ENCODE measurements at places on chromosomes 6 and 20.

DNA sequence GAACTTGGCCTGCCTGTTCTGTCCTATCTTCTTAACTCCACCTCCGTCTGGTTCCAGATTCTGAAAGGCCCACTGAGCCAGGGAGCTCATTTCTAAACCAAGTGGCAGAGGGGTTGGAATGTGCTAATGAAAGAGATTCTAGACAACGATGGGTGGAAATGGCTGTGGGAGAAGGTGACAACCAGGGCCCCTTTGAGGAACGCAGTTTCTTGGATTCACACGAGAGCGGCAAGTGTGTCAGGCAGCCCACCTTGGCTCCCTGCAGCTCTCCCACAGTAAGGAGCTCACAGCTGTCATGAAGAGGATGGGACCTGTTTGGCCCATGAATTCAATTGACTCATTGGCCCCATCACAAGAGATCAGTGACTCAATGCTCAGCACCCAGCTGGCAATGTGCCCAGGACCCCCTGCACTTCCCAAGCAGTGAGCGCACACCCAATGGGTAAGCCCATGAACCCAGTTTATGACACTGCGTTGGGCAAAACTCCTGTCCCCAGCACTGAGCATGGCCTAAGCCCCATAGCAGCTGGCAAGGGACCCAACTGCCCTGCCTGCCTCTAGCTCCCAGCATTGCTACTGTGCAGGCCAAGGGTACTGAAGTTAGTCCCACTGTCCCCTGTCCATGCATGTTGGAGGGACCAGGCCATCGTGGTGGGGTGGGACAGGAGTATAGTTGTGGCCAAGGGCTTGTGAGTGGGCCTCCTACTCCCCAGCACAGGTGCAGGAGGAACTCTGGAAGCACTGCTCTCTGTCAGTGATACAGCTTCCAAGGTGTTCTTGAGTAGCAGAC lies 16.4 kb downstream of the MRPS18A start:
- DNase-seq, result no peak

DNA sequence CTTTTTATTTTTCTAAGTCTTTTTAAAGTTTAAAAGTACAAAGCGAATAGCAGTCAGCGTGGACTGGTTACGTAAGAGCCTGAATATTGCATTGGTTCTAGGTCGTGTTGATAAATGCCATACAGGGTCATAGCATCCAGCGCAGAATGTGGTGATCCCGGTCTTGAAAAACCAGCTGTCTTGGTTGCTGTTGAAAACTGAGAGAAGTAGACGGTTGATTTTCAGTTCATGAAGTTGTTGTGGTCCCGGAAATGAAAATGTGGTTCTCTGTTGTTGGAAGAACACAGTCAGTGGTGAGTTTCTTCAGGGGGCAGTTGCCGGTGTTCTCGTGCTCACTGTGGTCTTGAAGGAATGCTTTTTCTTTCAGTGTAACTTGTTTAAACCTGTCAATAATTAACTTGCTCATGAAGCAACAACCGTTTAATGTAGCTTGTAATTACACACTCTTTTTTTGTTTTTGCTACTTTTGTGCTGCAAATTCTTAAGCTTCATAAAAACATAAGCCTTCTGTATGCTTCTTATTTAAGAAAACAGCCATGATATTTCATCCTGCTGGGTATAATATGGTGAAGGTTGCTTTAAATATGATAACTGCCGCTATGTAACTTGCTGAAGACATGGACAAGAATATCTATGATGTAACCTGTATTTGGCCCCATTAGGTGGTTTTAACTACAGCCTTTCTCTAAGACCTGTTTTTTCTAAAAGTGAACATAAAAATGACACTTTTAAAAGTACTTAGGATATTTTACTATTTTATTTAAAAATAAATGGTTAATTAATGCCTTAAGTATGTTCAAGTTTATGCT lies 64.8 kb upstream of the KIF25 start:
- no peak for DNase-seq

GRCh38 chr6:88566746-88567534 lies 396.5 kb downstream of the RNGTT start:
- DNase-seq, result no peak

DNA sequence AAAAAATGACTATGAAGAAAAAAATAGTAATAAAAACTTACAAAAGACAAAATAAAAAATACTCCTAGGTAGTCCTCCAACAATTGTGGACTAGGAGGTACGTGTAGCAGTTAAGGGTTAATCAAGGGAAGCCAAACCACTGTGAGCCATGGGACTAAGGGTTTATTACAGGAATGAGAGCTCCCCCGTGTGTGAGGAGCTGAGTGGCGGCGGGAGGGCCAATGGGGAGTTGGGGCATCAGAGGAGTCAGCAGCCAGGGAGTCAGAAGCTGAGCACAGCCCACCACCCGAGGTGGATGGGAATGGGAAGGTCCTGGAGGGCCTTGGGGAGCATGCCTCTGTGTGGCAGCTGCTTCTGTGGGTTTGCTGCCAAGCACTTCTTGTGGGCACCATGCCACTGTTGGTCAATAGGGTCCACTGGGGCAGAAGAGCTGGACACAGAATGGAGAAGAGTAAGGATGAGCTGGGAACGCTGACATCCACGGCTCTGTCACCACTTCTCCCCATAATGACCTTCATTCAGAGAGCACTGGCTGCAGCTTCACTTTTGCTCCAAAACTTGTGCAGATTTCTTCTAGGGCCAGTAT lies 373.3 kb downstream of the CDKAL1 start:
- DNase-seq, result no peak

DNA sequence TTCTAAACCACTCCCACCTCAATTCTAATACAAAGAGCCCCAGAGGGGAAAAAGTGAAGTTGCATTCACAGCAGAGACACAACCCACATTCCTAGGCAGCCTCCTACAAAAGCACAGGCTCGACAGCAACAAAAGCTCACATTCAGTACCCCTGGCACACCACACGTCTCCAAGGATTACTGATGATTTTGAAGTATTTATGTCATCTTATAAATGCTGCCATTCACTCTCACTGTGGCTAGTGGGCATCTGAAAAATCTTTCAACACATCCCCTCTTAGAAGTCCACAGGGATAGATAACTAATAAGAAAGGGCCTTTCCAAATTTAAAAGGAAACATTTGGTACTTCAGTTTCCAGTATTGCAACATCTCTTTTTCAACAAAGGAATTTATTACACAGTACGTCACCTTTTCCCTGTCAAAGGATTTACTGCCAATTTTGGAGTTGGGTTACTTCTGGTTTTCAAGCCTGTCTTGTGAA lies 146.7 kb downstream of the TASP1 start:
- DNase-seq, result no peak

DNA sequence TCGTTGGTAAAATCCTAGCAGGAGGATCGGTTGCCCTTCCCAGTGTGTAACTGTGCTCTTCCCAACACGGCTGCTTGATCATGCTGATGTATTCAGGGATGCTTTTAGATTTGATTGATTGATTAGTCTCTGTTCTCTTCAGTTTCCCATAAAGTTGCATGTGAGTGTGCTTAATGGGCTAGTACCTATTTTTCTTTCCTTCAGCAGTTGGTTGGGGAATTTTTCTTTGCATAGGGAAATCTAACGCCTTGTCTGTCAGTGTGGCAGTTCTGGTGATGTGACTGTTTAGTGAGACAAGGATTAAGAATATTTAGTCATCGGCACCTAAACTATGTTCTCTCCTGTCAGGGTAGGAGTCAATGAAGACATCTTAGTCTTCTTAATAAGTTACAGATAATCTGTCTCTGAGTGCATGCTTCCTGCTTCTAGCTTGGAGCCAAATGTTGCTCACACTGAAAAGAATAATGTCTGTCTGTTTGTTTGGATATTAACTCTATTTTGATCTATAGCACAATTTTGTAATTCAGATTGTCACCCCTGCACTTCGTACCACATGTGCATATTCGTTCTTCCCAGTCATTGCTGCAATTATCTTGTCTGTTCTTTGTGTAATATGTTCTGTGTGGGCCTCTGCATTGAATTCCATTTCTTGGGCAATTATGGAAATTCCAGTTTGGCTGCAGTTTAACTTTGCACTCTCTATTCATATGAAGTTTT lies 169.9 kb downstream of the EDN1 start:
- no peak for DNase-seq

DNA sequence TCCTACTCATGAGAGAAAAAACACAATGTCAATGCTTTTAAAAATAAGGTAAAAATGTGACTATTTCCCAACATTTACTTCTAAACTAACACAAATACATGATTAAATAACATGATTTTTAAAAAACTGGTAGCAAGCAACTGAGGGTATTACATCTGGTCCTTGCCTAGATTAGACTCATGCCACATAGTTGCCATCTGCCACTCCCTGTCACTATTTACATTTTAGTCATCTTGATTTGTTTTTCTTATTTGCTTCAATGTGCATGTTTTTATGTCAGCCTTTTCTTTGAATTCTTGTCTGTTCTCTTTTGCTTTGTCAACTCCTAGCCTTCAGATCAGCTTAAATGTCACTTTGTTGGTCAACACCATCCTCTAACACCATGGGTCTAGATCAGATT lies 207.0 kb upstream of the SIM1 start:
- no peak for DNase-seq

GRCh38 chr6:1947922-1948321 lies 297.5 kb downstream of the GMDS start:
- no peak for DNase-seq

GRCh38 chr6:130252527-130253237 lies 29.9 kb upstream of the SAMD3 start:
- no peak for DNase-seq

GRCh38 chr6:146598772-146599405 lies at the start of gene ADGB:
ADGB (plus strand) TSS chr6:146598972; CDS start chr6:146599041, 69 bp downstream.
- DNase-seq, result peak; percentile 94

Measured in upper lobe of left lung (tissue), 6 donors.